ENCODE measurements at places on chromosomes 4 and X. TPM values are rescaled to one million over a fixed set of nuclear protein-coding genes. Genes with fewer than 3 reads are reported as not detected.
A peak's percentile ranks its signal among the peaks of the same experiment; 100 is the strongest.

DNA sequence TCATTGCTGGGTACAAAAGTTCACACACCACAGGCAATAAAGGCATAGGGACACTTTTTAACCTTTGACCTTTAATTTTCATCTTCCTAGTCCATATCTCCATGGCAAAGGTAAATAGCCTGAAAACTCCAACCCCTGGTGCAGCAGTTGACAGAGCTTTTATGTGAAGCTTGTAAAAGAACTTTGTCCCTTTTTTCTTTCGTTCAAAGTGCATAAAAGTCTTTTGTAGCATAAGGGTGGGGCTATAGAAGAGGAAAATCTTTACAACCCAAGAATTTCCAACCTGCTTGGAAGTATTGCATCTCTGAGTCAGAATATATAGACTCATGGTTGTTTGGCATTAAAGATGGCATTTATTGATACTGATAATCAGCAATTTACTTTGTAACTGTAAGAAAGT lies 20.4 kb downstream of the POF1B start:
- H3K36me3 ChIP-seq: no peaks in the 10 kb centered on the region
- DNase-seq: no peak
- H3K27me3 ChIP-seq: peaks cover 14% of the 10 kb centered on the region
- H3K4me3 ChIP-seq: no peak overlapping the region

GRCh38 chr4:109029987-109030386 lies 267.1 kb upstream of the ETNPPL start:
- no peak for DNase-seq
- no peaks in the 10 kb centered on the region for H3K4me1 ChIP-seq
- H3K36me3 ChIP-seq: no peaks in the 10 kb centered on the region
- no peak overlapping the region for H3K27ac ChIP-seq
- H3K27me3 ChIP-seq: no peaks in the 10 kb centered on the region
- no peak overlapping the region for H3K4me3 ChIP-seq

GRCh38 chr4:147094238-147094637 lies 148.6 kb upstream of the TTC29 start:
- no peak for DNase-seq
- H3K27ac ChIP-seq: no peak overlapping the region

DNA sequence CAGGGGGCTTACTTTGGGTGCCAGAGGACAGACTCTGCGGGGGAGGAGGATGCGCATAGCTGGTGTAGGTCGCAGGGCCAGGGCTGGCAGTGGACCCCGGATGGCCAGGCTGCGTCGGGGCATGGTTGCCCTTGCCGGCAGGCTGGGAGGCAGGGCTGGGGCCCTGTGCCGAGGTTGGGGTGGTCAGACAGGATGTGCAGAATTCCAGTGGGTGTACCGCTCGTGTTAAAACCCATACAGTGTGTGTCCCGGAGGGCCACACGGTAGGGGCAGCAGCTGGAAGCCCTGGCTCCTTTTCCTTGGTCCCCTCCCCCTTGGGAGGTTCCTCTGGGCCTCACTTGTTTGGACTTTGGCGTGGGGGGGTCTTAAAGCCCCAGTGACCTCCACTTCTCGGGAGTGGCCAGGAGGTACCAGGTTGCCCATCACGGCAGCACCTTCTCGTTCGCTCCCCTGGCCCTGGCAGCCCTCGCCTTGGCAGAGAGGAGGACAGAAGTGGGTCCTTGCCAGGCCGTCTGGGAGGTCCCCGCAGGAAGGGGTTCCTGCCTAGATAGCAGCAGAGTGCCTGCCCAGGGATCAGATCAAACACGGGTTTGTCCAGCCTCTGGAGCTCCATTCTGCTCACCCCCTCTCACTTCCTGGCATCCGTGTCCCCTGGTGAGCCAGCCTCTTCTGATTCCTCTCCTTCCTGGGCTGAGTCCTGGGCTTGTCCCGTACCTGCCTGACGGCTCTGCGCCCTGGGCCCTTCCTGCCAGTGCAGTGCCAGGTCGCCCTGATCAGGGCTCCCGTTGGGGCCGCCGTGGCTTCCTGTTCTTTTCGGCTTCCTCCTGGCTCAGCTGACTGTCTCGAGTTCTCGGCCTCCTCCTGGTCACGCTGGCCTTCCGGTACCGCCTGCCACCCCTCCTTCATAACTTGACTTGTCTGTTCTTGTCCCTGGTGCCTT lies 56.7 kb upstream of the HGFAC start:
- peak overlapping the region; percentile 58 for H3K27ac ChIP-seq
- DNase-seq: no peak
- H3K4me1 ChIP-seq: peaks cover 21% of the 10 kb centered on the region
- H3K27me3 ChIP-seq: no peaks in the 10 kb centered on the region
- H3K36me3 ChIP-seq: peaks cover 10% of the 10 kb centered on the region

DNA sequence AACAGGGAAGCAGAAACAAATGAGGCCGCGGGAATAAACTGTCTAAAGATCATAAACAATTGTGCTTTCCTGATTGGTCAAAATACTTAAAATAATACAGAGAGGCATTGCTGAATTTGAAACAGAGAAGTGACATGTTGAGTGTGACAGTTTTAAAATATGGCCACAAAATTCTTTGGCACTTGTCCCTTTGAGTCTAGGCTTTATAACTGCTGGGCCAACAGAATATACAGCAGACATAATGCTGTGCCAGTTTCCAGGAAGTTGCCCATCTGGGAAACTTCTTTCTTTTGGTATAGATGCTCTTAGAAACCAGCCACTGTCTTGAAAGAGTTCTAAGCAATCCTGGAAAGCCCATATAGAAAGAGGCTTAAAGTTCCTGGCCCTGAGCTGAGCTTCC lies 668.4 kb downstream of the CENPC start:
- no peak for DNase-seq
- no peaks in the 10 kb centered on the region for H3K4me1 ChIP-seq
- H3K36me3 ChIP-seq: no peaks in the 10 kb centered on the region

DNA sequence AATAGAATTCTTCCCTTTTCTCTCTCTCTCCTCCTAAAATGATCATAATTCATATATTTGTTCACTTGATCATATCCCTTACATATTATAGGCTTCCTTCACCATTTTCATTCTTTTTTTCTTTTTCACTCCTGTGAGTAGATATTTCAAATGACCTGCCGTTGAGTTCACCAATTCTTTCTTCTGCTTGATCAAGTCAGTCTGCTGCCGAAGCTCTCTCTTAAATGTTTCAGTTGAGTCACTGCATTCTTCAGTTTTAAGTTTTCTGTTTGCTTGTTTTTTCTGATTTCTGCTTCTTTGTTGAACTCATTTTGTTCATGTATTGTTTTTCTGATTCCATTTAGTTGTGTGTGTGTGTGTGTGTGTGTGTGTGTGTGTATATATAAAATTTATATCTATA lies 354.3 kb downstream of the GPAT3 start:
- H3K4me3 ChIP-seq: no peak overlapping the region
- H3K36me3 ChIP-seq: no peaks in the 10 kb centered on the region
- H3K27ac ChIP-seq: peak overlapping the region; percentile 61
- H3K4me1 ChIP-seq: no peaks in the 10 kb centered on the region
- H3K27me3 ChIP-seq: no peaks in the 10 kb centered on the region
- DNase-seq: no peak

- H3K27ac ChIP-seq: no peak overlapping the region
- no peak overlapping the region for H3K4me3 ChIP-seq
- no peaks in the 10 kb centered on the region for H3K27me3 ChIP-seq
- DNase-seq: no peak
Measured at GRCh38 chr4:180333162-180333561, 1910.0 kb upstream of the TENM3 start.

DNA sequence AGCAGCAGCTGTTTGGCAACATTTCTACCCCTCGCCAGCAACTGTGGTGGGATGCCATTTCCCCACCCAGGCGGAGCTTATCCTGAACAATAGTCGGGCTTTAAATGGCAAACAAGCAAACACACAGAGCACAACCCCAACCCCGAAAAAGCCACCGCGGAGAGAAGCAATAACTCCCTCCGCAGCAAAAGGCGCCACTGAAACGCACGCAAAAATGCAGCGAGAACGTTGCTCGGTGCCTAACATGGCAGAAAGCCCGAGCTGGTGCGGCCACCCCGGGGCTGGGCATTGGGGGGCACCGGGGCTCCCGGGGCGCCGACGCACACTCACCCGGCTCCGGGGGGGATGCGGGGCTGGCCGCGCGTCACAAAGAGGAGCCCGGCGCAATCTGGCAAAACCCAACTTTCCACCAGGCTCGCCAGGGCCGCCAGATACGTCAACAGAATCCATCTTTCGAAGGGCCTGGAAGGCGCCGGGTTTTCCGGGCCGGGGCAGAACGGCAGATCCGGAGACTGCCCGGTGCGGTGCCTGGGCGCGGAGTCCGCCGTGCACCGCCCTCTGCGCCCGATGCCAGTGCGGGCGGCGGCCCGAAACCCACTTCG lies 818 bp downstream of the RAI2 start:
- no peaks in the 10 kb centered on the region for H3K36me3 ChIP-seq
- DNase-seq: no peak
- peaks cover 52% of the 10 kb centered on the region for H3K27me3 ChIP-seq
- no peak overlapping the region for H3K27ac ChIP-seq

DNA sequence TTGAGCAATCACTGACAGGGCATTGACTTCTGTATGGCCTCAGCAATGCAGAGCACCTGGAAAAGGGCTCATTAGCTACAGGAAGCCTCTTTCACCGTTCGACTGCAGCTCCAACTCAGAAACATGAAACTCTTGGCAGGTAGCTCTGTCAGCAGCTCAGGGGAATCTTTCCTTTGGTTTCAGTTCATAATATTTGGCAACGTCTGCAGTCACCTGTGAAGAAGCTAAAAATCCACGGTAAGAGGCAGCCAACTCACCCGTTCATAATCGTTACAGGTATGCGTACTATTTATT lies 354.9 kb downstream of the CAMK2D start:
- no peak overlapping the region for H3K27ac ChIP-seq
- DNase-seq: no peak
- H3K4me1 ChIP-seq: peaks cover 7% of the 10 kb centered on the region
- H3K4me3 ChIP-seq: no peak overlapping the region

DNA sequence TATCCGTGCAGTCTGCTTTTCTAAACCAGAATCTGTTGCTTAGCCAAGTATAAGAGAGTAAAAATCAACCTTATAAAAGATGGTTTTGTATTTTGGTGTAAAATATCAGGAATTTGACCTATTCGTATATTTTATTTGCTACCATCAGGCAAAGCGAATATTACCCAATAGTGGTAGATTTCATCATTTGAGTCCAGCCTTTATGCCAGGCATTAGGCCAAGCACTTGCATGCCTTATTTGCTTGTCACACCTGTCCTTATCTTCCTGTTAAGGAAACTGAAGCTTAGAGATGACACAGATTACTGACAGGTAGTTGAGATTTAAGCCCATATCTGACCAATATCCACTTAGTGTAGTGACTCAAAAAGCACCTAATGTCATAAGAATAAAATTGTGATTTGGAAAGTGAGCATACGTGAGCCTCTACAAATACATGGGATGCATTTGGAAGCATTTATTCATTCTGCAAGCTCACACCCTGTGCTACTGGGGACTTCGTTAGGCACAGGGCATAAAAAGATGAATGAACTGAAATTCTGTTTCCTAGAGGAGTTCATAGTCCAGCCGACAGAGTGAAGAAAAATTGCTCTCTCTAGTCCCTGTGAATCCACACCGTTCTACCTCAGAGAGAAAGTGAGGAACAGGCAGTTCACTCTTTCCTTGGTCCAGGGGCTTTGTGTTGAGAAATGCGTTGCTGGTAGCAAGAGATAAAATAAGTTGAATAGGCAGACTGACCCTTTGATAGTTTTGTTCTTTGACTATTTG lies 2.3 kb upstream of the RNF212 start:
- no peak for DNase-seq
- H3K4me1 ChIP-seq: no peaks in the 10 kb centered on the region
- H3K4me3 ChIP-seq: no peak overlapping the region
- H3K36me3 ChIP-seq: no peaks in the 10 kb centered on the region

DNA sequence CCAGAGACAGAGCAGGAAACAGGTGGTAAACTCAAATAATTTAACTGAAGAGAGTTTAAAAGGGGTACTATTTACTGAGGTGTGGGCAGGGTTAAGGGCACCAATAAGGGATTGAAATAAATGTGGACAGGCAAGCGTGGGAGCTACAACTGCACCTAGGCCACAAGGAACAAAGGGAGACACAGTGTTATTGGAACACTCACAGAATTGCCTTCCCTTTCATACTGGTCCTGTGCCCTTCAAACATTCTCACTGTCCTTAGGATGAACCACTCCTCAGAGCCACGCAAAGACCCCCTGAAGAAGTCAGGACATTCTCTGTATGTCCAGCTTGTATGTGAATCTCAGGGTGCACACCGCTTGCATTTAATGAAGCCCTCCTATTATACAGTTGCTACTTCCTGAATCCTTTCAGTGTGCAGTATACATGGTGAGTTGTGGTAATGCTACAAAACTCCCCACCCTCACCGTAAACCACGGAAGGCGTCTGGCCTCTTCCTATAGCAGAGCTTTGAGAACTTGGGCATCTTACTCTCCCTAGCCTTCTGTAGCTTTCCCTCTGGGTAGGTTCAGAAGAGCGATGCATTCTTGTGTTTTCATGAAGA lies 9.6 kb upstream of the MRPL1 start:
- peaks cover 66% of the 10 kb centered on the region for H3K4me1 ChIP-seq
- no peaks in the 10 kb centered on the region for H3K27me3 ChIP-seq
- peak; percentile 76 for DNase-seq
- no peaks in the 10 kb centered on the region for H3K36me3 ChIP-seq
- H3K27ac ChIP-seq: peak overlapping the region; percentile 100
- peak overlapping the region; percentile 82 for H3K4me3 ChIP-seq

DNA sequence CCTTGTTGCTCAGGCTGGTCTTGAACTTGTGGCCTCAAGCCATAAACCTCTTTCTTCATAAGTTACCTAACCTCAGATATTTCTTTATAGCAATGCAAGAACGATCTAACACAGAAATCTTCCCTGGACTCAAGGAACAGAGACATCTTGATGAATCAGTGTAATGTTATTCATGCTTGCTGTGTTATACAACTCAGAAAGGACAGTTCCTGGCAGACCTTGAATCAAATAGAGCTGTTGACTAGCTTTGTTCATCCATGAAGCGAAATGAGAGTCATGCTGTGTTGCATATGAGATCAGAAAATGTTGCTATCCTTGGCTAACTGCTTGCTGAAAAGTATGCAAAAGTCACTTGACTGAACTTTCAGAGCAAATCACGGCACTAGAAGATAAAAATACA lies 72.6 kb upstream of the ARHGAP24 start:
- H3K36me3 ChIP-seq: no peaks in the 10 kb centered on the region
- H3K27ac ChIP-seq: no peak overlapping the region
- no peaks in the 10 kb centered on the region for H3K27me3 ChIP-seq
- DNase-seq: no peak
- H3K4me1 ChIP-seq: no peaks in the 10 kb centered on the region
- H3K4me3 ChIP-seq: no peak overlapping the region

DNA sequence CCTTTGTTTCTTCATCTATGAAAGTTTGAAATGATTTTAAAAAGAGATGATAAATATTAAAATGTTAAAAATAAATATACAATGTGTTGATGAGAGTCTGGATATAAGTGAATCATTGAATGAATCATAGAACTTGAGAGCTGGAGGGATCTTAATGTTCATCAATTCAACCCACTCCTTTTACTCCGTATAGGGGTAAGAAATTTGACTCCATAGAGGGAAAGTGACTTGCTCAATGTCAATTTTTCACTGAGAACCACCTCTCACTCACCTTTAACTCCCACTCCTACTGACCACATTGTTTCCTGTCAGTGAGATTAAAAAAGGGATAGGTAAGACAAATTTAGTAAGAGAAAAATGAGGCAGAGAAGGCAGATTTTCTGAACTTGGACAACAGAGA lies 557.2 kb upstream of the GRIA3 start:
- no peak for DNase-seq
- H3K36me3 ChIP-seq: no peaks in the 10 kb centered on the region
- no peaks in the 10 kb centered on the region for H3K4me1 ChIP-seq
- no peak overlapping the region for H3K4me3 ChIP-seq

Gene CXXC4
- total RNA-seq: not detected

Gene USP53
- total RNA-seq: 12.6 TPM

Gene ZNF827
- 39.0 TPM for total RNA-seq

Gene ZIC3
- total RNA-seq: not detected

All from activated T-cell treated with anti-CD3 and anti-CD28 coated beads, Interleukin-2, amount 50 U/mL, for 72 hours (primary cell).